ENCODE measurements at places on chromosomes 13 and 19.

DNA sequence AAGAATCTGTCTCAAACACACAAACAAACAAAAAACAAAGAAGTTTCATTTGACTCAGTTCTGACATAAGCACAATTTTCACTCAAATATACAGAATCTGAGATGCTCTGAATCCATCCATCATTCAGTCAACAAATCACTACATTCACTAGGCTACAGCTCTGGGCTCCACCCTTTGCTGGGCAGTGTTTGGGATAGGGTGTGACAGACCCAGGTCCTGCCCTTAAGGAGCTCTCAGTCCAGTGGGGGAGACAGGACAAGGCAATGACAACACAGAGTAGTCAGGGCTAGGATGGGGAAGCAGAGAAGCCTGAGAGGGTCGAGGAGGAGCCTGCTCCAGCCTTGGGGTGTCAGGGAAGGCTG lies 45.3 kb downstream of the SPTBN4 start:
- DNase-seq = no peak

DNA sequence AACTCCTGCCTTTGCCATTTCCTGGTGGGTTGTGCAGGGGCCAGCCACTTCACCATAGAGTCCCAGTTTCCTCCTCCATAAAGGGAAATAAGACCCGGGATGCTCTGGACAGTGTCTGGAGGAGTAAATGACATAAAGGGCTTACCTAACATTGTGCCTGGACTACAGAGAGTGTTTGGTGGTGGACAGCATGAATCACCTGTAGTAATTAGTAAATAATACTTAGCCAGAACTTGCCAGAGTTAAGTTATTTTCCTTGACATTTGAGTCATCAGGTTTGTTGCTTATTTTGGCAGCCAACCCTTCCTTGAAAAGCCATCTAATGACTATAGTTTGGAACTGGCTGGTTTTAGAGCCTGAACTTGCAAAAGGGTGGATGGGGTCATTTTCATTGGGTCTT lies 159.2 kb downstream of the SLC7A1 start:
- DNase-seq = peak; percentile 67

DNA sequence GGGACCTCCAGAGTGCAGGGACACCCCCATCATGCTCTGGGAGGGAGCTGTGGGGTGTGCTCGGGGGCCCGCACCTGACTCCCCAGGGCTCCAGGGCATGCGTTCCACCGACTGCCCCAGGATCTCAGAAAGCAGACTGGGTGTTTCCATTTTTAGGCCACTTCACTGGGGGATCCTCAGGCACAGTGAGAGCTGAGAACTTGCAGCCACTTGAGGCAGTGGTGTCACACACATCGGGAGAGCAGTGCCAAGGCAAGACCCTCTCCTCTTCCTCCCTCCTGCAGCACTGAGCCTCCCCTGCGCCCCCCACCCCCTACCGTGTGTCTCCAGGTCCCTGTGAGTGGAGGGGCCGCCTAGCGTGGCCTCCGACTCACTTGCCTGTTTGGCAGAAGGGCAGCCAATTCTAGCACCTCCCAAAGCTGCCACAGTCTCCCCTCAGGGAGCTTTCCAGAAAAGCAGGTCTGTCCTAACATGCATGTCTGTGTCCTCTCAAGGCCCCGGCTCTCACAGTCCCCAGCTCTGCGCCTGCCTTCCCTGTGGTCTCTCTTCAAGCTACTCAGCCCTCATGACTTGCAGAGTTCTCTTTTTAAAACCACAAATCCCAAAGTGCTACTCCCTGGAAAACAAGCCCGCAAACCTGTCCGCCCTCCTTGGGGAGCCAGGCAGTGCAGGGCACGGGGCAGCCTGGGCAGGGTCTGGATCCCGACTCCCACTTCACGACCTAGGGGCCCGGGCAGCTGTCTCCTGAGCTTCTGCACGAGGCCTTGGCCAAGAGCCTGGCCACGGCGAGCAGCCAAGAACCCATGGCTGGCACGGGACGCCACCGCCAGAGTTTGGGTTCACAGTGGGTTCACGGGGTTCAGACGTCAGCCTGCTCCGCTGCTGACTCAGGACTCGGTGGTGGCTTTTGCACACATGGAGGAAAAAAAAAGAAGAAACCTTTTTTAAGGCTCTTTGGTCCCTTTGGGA lies 94.1 kb downstream of the STK24 start:
- peak; percentile 33 for DNase-seq

- DNase-seq = no peak
These were observed 2.1 kb downstream of the SARS2 start for GRCh38 chr19:38928391-38929001.

DNA sequence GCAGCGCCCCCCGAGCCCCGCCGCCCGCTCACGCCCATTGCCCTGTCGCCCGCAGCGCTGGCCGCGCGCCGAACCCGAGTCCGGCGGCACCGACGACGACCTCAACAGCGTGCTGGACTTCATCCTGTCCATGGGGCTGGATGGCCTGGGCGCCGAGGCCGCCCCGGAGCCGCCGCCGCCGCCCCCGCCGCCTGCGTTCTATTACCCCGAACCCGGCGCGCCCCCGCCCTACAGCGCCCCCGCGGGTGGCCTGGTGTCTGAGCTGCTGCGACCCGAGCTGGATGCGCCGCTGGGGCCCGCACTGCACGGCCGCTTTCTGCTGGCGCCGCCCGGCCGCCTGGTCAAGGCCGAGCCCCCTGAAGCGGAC lies 518 bp downstream of the KLF2 start:
- no peak for DNase-seq

- no peak for DNase-seq
These were observed 1.2 kb downstream of the PEAK3 start for GRCh38 chr19:2280633-2281264.

GRCh38 chr13:28106976-28107375 lies 6.6 kb upstream of the FLT3 start:
- no peak for DNase-seq

- DNase-seq = peak; percentile 21
These were observed 720 bp downstream of the FARP1 start for GRCh38 chr13:98143601-98144026.

GRCh38 chr13:49098198-49098597 lies 121.9 kb upstream of the MLNR start:
- peak; percentile 61 for DNase-seq

- peak; percentile 60 for DNase-seq
These were observed 7.1 kb upstream of the CIRBP start for GRCh38 chr19:1261798-1262622.

DNA sequence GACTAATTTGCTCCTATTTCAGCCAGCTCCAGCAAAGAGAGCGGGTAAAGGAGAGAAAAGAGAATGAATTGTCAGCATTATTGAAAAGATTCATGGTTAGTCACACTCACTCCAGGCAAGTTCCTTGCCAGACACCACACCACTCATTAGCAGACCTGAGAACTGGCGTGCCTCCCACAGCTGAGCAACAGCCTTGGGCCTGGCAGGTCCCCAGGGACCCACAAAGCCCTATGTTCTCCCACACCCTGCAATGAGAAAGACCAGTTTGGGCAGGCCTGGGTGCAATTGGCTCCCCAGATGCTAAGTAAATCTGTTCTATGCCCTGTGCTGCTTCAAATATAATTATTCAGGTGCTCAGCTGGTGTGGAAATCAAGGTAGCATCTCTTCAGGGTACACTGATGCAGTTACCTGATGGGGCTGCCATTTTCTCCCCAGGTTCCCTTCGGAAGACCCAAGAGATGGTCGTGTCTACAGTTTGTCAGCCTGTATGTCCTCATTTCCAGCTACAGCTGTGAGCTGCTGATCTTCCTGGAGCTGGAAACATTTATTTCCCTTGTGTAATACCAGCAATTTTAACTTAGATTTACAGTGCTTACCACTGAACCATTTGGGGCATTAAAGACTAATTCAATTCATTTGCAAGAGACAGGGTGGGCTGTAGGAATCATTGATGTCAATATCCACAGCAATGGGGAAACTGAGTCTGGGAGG lies 405.0 kb downstream of the COG6 start:
- DNase-seq = peak; percentile 89

- peak; percentile 29 for DNase-seq
These were observed 60.0 kb upstream of the LRCH1 start for GRCh38 chr13:46492946-46493345.

DNA sequence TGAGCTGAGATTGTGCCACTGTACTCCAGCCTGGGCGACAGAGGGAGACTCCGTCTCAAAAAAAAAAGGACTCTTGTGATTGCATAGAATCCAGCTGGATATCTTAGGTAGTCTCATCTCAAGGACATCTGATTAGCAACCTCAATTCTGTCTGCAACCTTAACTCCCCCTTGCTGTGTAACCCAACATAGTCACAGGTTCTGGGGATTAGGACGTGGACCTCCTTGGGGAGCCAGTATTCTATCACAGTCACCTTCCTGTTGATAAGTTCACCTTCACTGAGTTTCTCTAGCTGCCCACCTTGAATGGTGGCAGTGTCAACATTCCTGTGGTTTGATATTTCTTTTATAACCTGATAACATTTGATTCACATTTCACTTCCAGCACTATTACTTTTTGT lies 27.2 kb downstream of the GPR18 start:
- no peak for DNase-seq

GRCh38 chr13:94122300-94122915 lies 357.1 kb downstream of the DCT start:
- DNase-seq = no peak

DNA sequence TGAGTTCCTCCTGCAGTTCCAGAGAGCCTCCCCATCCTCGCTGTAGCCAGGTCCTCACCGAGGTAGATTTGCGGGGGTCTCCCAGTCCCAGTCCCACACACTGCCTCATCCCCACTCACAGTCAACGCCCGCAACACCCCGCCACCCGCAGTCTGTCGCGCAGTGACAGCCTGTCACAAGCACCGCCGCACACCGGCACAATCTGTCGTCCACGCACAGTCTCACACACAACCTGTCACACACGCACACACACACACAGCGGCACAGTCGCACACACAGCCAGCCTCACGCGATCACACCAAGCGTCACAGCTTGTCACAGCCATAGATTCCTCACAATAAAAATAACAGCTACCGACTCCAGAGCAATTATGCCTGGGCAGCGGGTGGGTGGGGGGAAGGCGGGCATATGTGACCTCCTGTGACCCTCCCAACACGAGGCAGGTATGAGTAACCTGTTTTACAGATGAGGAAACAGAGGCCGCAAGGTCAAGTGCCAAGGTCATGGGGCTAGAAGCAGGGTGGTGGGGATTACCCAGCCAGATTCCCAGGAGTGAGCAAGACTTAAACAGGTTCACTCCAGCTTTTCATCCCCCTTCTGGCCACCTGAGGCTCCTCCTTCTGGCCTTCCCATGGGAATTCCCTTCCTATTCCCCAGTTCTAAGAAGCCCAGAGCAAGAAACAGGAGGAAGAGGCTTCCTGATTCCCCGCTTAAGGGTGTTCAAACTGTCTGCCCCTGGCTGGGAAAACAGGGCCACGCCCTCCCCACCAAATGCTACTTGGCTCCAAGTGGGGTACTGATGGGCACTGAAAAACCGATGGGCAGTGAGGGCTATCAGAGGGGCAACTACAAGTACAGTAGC lies 13.9 kb downstream of the NFIX start:
- no peak for DNase-seq

DNA sequence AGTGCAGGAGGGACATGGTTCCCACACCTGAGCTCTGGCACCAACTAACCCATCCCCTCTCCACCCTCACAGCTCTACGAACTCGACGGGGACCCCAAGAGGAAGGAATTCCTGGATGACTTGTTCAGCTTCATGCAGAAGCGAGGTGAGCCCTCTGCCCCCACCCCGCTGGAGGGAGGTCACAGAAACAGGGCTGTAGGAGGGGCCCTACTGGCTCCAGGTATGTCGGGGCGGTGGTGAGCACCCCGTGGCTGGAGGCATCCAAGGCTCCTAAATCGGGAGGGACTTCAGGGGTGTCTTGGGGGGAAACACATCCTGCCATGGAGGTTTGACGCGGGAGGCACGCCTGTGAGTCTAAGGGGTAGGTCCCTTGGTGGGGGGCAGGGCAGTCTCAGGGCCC lies 24.1 kb upstream of the WDR18 start:
- DNase-seq = no peak

- DNase-seq = no peak
These were observed 106.9 kb downstream of the KLF12 start for GRCh38 chr13:74027161-74027779.

All from RWPE1 (cell line).